ENCODE measurements at places on chromosomes 6 and 20.
A peak's percentile ranks its signal among the peaks of the same experiment; 100 is the strongest.

DNA sequence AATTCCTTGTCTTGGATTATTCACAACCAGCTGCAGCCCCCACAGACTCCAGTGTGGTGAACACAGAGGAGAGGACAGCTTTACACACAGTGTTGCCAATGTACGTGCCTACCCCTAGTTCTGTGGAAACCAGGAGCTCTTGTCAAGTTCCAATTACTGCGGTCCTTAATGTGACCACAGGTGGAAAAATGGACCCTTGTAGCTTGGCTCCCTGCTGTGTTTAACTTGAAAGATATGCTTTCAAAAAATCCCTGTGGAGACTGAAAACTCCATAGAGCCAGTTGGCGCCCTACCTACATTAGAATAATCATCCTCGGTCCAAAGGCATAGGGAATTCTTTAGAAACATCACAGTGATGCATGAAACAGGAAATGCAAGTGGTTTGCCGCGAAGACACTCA is 118.3 kb upstream of the SLC22A23 start:
- no peak for DNase-seq

GRCh38 chr6:43013097-43013842 is 476 bp downstream of the MEA1 start:
- DNase-seq = peak; percentile 43

GRCh38 chr6:169969372-169970099 is 218.1 kb downstream of the ERMARD start:
- DNase-seq = no peak

DNA sequence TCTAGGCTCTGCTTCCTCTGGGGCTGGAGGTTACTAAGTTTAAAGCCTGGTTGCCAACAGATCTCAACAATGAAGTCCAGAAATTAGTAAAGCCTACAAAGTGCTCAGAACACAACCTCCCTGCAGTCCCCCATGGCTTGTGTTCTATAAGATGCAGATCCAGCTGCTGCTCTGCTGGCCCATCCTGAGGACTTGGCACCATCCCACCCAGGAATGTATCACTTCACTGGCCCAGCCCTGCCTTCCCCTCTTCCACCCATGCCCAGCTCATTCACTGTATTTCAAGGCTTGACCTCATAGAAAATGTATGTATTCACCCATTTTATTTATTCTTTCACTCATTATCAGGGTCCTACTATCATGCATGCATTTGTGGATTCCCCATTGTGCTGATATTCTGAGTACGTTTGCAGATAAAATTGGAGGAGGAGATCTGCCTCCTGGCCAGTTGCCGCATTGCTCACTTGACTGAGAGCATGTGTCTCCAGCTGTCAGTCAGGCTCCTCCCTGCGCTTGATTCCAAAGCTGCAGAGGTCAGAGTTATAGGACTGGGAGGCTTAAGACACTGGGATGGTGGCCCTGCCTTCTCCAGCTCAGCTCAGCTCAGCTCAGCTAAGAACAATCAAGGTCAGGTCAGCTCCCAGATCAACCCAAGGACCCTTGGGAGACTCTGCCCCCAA is 104.8 kb downstream of the MAFB start:
- DNase-seq = no peak

DNA sequence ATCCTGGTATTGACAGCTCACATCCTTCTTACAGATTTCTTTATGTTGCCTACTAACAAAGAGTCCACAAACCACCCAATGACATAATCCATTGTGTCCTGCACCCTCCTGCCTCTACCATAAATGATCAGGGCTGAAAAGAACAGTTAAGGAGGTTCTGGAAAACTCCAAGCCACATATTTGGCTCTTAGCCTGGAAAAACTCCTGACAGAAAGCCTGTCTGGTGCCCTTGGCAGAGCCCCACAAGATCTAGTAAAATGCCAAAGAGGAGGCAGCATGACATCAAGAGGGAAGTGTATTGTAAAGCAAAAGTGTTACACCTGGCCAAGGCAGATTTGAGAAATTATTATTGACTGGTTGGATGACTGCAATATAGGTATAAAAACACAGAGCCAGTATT is 126.4 kb upstream of the VGLL2 start:
- DNase-seq = no peak

DNA sequence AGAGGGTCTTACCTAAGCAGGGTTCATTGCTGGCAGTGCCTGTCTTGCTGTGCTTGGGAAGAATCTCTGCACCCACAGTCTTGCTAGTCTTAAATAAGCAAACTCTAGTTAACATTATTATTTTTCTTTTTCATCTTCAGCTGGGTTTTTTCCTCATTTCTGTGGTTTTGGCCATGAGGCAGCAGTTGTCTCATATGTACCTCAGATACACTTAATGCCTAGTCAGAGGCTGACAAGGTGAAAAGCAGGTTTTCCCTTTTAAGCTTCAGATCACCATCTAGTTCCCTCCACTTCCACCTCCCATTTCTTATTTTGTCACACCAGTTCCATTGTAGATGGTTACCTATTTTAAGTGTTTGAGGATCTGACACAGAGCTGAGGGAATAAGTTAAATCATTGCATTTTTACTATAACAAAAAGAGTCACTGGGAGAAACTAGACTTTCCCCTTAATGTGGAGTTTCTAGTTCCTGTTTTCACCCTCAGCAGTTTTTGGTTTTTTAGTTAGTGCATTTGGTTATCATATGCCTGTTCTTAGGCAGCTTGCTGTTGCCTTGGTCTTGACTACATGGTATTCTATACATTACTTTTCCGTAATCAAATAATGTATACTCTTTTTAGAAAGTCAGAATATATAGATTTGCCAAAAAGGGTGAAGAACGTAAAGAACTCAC is 46.0 kb downstream of the AFDN start:
- DNase-seq = no peak

- DNase-seq = no peak
Observed at GRCh38 chr20:36096435-36096834, 58.1 kb upstream of the EPB41L1 start.

DNA sequence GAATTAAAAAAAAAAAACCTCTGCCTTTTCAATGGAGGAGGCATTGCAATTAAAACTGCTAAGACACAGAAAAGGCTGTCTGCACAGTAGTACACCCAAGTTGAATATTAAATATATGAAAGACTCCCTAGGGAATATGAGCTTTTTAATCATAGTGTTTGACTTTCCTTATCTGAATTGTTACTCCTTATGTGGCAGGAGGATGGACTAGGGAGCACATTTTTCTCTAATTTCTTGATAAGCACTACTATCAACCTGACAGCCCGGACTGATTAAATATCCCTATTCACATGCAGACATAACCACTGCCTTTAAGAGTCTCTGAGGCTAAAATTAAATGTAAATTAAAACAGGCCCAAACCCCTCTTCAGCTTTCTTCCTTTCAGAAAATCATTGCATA is 428.6 kb upstream of the GJE1 start:
- DNase-seq = no peak

GRCh38 chr20:38296433-38296832 is 7.5 kb upstream of the BPI start:
- DNase-seq = no peak

DNA sequence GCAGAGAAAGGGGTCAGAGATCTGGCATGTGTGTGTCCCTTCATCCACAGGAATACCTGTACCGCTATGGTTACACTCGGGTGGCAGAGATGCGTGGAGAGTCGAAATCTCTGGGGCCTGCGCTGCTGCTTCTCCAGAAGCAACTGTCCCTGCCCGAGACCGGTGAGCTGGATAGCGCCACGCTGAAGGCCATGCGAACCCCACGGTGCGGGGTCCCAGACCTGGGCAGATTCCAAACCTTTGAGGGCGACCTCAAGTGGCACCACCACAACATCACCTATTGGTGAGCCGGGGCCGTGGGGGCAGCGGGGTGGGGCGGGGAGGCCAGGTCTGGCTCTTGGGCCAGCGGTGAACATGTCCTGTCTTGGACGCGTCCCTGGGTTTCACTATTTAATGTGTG is 1.1 kb downstream of the MMP9 start:
- no peak for DNase-seq

DNA sequence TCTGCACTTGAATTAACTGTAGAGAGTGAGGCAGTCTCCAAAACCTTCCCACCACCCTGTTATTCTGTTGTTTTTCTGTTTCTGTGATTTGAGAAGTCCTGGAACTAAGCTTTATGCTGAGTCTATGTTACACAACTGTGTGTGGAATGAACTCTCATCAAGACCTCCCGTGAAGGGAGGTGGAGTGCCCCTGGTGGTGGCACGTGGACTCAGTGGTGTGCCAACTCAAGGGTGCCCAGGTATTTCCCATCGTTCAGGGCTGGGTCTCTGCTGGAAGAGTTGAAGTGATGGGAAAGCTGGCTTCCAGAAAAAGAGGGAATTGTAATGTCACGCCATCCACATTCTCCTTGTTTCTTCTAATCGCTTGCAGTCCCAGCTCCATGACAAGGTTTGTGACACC is 374.2 kb downstream of the SMOC2 start:
- DNase-seq = no peak

- no peak for DNase-seq
Observed at GRCh38 chr6:150301846-150302519, 66.8 kb upstream of the IYD start.

DNA sequence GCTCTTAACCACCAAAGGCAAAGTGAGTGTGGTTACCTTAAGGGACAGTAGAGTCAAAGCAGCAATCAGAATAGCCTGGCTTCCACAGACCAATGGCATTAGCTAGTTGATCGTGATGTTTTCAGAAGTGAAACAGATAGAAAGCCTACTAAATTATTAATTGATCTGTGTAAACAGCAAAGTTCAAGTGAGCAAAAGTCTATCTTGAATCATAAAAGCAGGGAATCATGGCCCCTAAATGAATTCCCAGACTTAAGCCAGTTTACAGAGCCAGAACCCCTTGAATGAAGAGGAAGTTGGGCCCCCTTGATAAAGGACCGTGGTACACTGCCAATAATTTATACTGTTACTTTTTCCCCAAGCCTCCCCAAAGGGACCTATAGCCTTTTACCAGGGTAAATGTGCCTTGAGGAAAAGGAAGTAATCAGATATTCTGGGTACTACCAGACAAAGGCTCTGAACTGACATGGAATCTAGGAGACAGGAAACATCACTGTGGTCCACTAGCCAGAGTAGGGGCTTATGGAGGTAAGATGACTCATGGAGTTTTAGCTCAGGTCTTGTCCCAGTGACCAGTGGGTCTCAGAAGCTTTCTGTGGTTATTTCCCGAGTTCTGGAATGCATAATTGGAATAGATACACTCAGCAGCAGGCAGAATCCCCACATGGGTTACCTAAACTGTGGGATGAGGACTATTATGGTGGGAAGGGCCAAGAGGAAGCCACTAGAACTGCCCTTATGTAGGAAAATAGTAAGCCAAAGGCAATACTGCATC is 317.5 kb downstream of the CD83 start:
- DNase-seq = no peak

DNA sequence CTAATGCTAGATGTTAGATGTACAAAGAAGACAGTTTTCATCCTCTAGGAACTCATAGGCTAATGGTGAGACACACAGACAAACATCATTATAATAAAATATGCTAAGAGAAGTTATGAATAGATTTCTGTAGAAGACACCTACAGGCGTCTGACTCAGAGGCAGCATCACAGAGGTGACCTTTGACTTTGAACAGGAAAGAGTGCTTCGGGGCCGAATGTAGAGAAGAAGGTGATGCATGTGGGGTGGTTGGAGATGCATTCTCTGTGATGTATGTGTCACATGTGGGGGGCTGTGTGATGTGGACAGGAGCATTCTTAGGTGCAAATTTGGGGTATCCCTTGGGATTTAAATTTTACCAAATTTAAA is 6.8 kb downstream of the GUCA1A start:
- no peak for DNase-seq

DNA sequence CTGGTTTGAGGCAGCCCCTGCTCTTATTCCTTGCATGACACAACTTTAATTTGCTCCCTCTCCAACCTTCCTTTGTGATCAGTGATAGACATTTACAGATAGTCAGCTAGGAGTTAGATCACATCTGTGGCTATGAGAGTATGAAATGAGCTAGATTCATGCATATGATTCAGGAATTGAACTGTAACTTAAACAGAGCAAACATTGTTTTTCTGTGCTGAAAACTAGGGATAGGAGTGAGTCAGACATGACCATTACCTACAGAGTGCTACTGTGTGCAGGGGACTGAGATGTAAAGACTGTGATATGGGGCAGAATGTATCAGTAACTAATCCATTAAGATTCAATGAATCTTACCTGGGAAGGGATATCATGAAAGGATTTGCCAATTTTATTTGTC is 279.4 kb upstream of the SPTLC3 start:
- DNase-seq = no peak

GRCh38 chr6:136772685-136773472 is 19.4 kb downstream of the MAP3K5 start:
- DNase-seq = no peak

DNA sequence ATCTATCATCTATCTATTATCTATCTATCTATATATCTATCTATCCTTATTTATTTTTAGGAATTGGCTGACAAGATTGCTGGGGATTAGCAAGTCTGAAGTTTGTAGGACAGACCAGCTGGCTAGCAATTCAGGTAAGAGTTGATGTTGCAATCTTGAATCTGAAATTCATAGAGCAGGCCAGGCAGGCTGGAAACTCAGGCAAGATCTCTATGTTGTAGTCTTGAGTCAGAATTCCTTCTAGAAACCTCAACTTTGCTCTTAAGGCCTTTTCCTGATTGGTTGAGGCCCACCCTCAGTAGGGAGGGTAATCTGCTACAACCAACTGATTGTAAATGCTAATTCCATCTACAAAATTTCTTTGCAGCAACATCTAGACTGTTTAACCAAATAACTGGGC is 19.2 kb downstream of the MAPK13 start:
- no peak for DNase-seq
